ENCODE measurements at places on chromosomes 1 and 21.

DNA sequence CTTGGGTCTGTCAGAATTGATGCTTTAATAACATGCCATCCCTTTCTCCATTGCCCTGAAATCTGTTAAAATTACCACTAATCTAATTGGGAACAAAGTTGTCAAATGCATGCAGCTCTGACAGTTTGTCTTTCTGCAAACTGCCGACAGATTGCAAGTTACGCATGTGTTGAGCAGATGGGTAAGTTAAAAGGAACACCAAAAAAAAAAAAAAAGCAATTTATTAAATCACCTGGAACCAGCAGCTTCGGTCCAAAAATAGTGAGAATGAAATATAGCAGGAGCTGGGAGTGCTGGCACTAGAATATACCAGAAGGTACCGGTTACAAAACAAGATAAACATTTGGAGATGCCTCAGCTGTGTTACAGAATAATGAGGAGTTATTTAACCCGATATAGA lies 149.6 kb upstream of the C1orf87 start:
- DNase-seq, result no peak

GRCh38 chr1:62613890-62614289 lies 16.6 kb downstream of the ANGPTL3 start:
- no peak for DNase-seq

DNA sequence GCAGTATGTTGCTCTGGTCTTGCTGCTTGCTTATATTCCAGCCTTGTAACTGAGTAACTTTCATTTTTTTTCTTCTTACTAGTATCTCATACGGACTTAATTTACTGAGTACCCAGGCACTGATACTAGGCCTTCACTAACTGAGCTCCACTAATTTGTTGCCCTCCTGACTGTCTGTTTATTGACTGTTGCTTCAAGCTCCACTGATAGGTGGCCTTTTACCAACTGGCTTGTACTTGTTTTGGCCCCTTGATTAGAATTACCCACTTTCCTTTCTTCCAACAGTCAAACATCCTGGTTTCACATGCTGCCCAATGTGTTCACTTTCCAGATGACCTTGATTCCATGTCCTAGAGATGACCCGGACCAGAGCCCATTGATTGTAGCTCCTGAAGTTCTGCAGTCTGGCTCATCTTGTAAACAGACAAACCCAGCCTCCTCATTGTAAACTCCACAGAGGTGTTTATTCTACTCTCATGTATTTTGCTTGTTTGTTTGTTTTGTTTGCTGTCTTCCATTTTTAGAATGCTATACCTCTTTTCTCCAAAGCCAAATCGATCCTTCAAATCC lies 27.7 kb downstream of the RGS1 start:
- DNase-seq, result no peak

GRCh38 chr1:170407138-170407537 lies 124.8 kb upstream of the GORAB start:
- DNase-seq, result no peak

DNA sequence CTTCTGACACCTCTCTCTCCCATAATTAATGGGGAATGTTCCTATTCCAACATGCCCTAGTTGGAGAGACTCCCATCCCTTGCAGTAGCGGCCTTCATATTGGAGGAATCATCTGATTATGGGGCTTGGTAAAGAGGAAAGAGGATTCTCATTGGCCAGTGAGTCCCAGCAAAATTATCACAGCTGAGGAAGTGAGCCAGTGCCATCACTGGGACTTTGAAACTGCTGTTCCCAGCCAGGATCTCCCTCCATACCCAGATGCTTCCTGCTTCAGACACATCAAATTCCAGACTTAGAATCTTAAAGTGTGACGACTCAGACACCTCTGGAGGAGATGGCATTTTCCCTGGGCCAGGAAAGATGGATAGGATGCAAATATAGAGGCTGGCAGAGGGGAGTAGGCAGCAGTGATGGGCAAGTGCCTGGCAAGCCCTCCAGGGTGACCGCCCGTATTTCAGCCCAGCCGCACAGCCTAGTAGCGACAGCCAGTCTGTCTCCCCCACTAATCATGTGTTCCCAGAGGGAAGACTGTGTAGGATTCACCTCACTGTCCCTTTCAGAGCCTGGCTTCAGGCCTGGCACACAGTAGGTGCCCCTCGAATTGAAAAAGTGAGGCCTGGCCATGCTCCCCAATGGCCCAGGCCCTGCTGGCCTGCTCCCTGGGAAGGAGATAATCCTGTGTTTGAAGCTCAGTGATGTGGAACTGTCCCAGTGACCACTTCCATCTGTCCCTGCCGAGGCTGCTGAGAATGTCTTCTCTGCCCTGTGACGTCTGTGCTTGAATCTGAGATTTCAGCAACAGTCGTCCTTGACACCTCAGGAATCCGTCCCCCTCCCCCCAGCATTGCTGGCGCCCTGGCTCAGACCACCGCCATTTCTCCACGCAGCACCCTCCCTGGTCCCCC lies 41.2 kb upstream of the MAGOH start:
- DNase-seq, result no peak

DNA sequence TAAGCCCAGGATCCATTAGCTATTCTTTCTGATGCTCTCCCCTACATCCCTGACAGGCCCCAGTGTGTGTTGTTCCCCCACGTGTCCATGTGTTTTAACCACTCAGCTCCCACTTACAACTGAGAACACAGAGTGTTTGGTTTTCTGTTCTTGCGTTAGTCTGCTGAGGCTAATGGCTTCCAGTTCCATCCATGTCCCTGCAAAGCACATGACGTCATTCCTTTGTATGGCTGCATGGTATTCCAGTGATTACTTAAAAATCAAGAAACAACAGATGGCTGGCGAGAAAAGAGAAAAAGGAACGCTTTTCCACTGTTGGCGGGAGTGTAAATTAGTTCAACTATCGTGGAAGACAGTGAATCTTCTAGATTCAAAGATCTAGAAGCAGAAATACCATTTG lies 556.0 kb downstream of the PTPRC start:
- no peak for DNase-seq

DNA sequence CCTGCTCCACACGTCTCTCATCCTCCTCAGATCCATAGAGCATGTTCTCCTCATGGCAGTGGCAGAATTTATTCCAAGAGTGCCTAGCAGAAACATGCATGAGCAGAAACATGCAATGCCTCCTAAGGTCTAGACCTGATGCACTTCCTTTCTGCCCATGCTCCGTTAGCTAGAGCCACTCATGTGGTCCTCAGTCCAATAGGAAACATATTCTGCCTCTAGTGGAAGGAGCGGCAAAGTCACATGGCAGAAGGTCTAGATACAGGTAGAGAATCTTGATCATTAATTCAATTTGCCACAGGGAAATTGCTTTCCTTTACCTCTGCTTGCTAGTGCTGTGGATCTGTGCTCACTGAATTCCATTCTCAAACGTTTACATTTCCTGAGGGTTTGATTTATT lies 130.4 kb downstream of the KIF26B start:
- no peak for DNase-seq

DNA sequence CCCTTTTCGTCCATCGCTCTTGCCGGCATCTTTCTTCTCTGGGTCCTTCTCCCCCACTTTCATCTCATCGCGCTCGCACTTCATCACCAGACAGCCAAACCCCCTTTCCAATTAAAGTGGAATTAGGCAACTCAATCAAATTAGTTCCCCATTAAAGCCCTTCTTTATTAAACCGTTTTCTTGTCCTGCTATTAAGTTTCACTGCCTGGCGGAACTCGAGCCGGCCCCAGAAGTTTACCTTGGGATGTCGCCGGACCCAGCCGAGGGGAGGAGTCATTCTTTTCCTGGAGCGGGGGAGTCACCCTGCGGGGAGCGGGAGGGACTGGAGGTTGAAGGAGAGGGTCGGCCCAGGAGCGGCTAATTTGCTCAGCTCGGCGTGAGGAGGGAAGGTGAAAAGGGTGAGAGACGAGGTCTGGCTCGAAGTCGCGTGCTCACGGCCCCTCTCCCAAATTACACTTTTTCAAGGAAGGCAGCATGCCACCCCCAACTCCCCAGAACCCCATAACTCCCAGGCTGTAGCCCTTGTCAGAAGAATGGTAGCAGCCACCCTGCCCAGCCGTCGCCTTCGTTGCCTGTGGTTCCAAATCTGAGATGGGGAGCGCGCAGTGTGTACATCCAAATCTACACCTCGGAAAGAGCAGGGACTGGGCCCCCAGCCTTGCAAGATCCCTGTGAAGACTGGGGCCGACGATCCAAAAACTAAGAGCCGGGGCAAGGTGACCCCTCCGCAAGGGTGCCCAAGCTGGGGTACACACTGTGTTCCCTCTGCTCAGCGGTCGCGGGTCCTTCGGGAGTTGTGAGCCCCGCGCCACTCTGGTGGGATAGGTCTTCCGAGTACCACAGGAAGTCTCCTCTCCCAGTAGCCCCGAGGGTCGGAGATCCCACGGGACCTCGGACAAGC lies 6.4 kb downstream of the DMRTA2 start:
- no peak for DNase-seq

GRCh38 chr1:203555076-203555475 lies 61.1 kb downstream of the OPTC start:
- DNase-seq, result no peak

DNA sequence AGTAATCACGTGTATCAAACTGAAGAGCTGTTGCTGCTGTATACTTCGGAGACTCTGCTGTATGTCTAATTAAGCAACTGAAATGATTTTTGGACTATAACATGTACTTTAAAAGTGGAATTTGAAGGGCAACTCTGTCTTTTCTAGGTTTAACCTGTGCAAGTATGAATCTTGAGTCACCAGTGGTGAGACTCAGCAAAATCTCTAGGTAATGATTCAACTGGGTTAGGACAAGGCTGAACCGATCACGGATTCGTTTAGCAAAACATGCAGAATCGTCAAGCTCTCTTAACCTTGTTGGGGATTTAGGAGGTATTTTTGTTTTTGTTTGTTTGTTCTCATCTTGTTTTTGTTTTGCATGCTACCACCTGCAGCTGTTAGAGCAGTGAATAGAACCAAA lies 149.6 kb downstream of the CYYR1 start:
- no peak for DNase-seq

DNA sequence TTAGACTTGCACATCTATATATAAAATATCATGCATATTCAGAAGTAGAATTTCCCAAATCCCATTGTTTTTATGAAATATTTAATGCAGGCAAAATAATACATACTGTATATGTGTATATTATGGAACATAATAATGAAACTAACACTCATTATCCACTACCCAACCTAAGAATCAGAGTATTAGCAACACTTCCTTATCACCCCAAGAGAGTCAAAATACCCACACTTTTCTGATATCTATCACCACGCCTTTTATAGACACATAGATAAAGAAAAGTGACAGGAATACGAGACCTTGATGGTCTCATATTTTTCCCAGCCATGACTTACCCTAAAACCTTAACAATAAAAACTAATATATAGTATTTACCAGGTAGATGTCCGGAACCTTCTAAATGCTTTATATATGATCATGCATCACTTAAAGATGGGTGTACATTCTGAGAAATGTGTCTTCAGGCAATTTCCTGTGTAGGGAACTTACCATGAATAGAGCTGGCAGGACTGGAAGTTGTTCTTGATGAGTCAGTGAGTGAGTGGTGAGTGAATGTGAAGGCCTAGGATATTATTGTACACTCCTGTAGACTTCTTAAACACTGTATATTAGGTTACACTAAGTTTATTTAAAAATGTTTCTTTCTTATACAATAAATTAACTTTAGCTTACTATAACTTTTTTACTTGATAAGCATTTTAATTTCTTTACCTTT lies 45.5 kb downstream of the TNFSF4 start:
- DNase-seq, result no peak

- no peak for DNase-seq
Observed at GRCh38 chr1:109488201-109488600, 4.5 kb downstream of the ATXN7L2 start.

DNA sequence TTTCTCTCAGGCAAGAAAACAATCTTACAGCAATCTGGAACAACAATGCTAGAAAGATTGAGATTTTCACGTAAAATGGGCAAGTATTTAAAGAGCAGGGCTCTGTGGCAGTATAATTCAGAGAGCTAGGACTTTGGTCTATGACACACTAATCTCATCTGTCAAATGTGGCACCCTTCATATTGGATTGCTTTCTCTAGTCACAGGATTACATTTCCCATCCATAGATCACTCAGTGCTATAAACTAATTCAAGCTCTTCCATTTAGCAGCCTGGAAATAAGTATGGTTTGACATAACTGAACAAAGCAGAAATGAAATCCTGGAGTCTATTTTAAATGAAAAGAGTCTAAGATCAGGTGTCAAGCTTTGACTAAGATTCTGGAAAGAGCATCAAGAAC lies 263.1 kb upstream of the TMPRSS15 start:
- DNase-seq, result no peak

- DNase-seq, result peak; percentile 82
Observed at GRCh38 chr1:12052008-12052573, 11.0 kb upstream of the TNFRSF8 start.

DNA sequence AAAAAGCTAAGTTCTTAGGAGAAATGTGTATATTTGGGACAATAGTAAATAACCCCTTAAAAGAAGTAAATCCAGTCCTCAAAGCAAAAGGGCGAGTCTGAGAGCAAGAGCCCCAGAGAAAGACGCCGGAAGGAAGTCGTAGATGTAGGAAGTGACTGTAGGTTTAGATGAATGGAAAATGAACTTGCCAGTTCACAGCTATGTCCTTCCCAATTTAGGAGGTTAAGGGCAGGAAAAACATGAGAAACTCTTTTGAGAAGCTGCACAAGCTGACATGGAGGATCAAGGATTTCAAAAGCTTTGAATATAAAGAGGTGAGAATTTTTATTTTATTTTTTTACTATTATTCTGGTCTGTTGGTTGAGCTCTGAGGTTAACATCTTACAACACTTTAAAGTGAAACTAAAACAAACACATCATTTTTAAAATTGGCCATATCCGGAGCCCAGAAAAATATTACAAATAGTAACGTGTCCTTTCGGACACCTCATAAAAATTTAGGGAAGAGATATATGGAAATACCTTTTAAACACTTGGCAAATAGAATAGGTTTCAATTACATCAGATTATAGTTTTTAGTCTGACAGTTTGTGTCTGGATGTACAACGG lies 1178.6 kb downstream of the MRPL39 start:
- no peak for DNase-seq

- DNase-seq, result peak; percentile 16
Observed at GRCh38 chr1:77825131-77825709, 45.8 kb downstream of the MIGA1 start.

DNA sequence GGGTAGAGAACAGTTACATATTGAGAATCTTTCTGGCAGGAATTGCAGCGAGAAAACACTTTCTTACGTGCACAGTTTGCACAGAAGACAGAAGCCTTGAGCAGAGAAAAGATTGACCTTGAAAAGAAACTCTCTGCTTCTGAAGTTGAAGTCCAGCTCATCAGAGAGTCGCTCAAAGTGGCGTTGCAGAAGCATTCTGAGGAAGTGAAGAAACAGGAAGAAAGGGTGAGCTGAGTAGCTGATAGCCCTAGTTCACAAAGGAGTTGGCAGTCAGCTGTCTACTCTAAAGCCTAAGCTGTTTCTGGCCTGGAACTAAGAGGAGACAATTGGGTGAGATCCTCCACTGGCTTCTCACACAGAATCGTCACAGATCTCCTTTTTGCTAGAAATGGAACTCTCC lies 20.3 kb upstream of the SH3BGRL3 start:
- DNase-seq, result no peak

All from GM20000 (cell line).